ENCODE measurements at places on chromosomes 2 and 18.

DNA sequence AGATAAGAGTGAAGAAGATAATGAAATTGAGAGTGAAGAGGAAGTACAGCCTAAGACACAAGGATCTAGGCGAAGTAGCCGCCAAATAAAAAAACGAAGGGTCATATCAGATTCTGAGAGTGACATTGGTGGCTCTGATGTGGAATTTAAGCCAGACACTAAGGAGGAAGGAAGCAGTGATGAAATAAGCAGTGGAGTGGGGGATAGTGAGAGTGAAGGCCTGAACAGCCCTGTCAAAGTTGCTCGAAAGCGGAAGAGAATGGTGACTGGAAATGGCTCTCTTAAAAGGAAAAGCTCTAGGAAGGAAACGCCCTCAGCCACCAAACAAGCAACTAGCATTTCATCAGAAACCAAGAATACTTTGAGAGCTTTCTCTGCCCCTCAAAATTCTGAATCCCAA is 15.7 kb downstream of the MSH6 start:
- DNase-seq, result no peak

DNA sequence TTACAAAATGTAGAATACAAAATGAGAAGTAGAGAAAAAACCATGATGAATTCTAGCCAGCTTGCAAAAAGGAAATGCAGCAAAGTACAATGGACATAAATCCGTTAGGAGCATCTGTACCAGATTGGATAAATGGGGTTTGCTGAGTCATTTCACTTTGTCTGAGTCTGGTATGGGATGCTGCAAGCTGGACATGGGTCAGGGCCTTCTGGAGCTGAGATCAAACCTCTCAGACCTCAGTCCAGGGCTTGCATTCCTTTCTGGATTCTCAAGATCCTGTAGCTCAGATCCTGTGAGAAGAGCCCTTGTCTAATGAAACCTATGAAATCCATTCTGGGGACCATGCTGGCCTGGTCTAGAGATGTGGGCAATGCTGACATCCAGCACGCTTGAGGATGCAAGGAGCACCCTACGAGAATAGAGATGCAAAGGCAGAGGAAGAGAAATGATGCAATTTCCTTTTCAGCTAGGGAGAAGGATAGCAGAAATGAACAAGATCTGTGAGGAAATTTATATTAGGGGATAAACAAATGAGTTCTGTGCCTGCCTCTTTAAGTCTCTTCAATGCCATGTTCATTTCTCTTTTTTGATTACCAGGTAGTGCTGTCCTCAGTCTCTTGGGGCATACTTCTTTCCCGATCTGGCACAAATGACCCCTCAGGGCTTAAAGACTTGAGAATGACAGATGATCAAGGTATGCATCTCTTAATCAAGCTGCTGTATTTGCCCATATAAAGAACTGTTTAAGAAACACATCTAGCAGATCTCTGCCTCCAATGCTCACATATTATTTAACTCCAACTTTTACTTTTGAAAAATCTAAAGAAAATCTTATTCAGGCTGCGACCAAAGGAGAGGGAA is 230.4 kb downstream of the MEIS1 start:
- DNase-seq, result no peak

DNA sequence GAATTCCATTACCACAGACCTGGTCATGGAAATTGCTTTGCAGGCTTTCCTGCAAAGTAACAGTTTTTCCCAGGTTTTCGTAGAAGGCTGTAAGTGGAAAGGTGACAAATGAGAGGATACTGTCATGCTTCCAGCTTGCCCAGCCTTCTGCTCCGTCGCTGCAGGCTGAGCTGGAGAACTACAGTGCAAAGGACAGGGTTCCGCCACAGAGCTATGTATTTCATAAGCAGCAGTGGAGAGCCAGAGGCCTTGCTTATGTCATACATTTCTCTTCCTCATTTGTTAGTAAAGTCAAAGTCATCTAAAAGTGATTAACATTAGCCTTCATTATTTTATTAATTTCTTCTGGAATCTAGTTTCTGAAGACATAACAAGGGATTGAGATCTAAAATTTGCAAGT is 72.9 kb upstream of the RBM44 start:
- no peak for DNase-seq

DNA sequence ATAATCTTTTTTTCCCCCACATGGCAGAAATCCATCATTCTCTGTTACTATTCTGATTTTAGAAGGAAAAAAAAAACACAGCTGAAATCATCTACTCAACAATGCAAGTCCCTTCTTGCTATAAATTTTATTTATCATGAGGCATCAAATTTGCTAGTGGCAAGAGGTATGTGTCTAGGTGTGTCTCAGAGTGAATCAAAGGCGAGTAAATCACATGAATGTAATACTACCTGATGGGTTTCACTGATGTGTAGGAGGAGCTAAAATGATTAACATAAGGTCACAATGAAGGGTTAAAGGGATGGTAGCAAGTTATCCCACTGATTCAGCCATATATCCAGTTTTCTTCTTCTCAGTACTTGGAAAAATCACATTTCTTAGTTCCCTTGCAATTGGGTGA is 24.5 kb upstream of the PELI1 start:
- DNase-seq, result no peak

DNA sequence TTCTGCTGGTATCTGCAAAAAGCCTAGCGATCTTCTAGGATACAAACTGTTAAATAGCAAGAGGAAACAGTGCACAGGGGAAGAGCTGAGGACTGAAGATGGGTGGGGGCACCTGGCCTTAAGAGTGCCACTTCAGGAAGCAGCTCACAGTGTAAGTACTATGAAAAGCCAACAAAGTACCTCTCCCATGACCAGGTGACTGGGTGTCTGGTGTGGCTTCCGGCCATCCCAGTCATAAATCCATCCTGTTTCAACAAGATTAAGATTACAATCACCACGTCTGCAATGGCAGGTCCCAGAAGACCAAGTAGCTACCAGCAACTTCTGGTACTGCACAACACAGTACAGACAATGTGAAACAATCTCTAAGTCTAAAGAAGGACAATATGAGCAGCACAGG is 15.9 kb downstream of the ERFE start:
- DNase-seq, result no peak

- DNase-seq, result no peak
Observed at GRCh38 chr18:61824733-61825363, 68.0 kb downstream of the RNF152 start.

DNA sequence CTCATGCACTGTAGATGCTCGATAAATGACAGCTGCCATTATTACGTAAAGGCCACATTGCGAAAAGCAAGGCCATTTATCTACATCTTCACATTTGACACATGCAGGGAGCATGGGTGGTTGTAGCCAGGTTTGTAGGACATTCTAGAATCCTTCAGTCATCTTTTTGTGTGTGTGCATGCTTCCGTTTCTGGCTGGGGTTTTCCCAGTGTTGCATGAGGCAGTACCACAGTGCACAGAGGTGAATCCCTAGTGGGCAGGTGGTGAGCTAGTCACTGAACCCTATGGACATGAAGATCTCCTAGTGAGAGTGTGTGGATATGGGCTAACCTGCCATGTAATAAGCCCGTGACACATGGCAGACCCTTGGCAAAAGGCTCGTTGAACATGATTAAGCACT is 151.8 kb upstream of the SLC14A2 start:
- DNase-seq, result no peak
